ENCODE measurements at places on chromosomes 6 and 20. TPM values are rescaled to one million over a fixed set of nuclear protein-coding genes. Genes with fewer than 3 reads are reported as not detected.

OXT gene
- total RNA-seq: not detected

HDGFL1 gene
- total RNA-seq: not detected

LY6G5B gene
- 2.0 TPM for total RNA-seq

DNA sequence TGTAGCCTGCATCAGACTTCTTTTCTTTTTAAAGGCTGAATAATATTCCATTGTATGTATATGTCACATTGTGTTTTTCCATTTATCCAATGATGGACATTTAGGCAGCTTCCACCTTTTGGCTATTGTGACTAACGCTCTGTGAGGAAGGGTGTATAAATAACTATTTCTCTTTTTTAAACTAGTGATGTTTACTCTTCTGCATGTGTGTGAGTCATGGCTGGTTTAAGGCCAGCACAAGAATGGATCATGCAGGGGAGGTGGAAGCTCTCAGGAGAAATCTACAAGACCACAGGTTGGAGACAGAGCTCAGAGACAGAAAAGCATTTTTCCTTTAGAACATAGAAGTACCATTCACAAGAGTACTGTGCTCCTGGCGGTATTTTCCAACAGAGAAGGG is 307.2 kb downstream of the SOX4 start:
- H3K4me1 ChIP-seq: no peaks in the 10 kb centered on the region
- no peak overlapping the region for H3K27ac ChIP-seq
- H3K4me3 ChIP-seq: no peak overlapping the region
- no peaks in the 10 kb centered on the region for H3K27me3 ChIP-seq
- H3K36me3 ChIP-seq: no peaks in the 10 kb centered on the region
- peak; percentile 53 for DNase-seq

DNA sequence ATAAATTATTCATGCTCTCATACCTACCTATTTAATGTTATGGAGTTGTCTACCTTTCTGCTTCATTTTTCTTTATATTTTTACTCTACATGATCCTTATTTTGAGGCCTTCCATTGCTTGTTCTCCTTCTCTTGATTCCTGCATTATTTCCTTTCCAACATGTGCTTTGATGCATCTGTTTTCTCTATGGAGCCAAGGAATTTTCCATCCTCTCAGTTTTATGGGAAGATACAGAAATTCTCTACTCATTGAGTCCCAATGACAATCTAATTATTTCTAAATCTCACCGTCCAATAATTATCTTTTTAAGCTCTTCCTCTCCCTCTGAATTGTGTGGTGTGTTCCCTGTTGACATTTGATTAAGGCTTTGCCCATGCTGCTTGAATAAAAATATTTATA is 136.0 kb downstream of the PACRG start:
- no peak for DNase-seq
- no peaks in the 10 kb centered on the region for H3K27me3 ChIP-seq
- H3K4me3 ChIP-seq: no peak overlapping the region

GRCh38 chr6:117483004-117483644 is 650 bp downstream of the DCBLD1 start:
- H3K27me3 ChIP-seq: no peaks in the 10 kb centered on the region
- no peak for DNase-seq
- peaks cover 3% of the 10 kb centered on the region for H3K4me1 ChIP-seq
- no peaks in the 10 kb centered on the region for H3K36me3 ChIP-seq
- H3K4me3 ChIP-seq: peak overlapping the region; percentile 79
- H3K27ac ChIP-seq: peak overlapping the region; percentile 77

- H3K27me3 ChIP-seq: no peaks in the 10 kb centered on the region
- no peak overlapping the region for H3K27ac ChIP-seq
- H3K4me1 ChIP-seq: no peaks in the 10 kb centered on the region
- no peak overlapping the region for H3K4me3 ChIP-seq
- DNase-seq: no peak
These were observed 159.5 kb upstream of the SYNCRIP start for GRCh38 chr6:85802162-85802561.

DNA sequence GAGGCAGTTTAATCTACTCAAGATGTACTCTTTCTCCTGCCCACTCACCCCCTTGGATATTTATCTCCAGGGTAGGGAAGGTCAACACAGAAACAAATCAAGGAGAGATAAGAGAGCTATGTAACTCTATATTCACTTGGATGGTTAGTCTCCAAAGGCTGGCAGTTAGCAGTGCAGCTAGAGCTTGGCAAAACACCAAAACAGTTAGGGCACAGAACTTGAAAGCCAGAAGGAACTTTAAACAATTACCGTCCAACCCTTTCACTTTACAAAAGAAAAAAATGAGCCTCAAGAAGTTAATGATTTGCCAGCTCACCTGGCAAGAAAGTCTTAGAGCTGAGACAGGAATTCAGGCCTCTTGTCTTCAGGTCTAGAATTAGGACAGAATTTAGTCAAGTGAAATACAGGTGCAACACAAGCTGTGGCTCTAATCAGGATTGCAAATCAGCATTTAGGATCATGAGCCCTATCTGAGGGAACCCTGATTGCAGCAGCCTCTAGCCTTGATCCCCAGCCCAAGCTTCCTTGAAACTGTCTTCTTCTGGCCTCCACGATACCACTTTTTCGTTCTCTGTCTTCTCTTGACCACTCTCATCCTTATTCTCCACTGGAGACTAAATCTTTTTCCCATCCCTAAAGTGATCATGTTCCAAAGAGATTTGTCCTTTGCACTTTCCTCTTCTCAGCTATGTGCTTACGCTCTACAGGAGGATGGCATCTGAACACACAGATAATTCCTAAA is 14.9 kb downstream of the NEDD9 start:
- H3K27ac ChIP-seq: no peak overlapping the region
- no peaks in the 10 kb centered on the region for H3K27me3 ChIP-seq
- H3K4me3 ChIP-seq: no peak overlapping the region

- H3K4me1 ChIP-seq: no peaks in the 10 kb centered on the region
- H3K4me3 ChIP-seq: no peak overlapping the region
- no peaks in the 10 kb centered on the region for H3K27me3 ChIP-seq
- no peak for DNase-seq
- no peak overlapping the region for H3K27ac ChIP-seq
These were observed 26.2 kb upstream of the EEF1A1 start for GRCh38 chr6:73547036-73547435.

GRCh38 chr6:48290595-48290994 is 179.6 kb upstream of the PTCHD4 start:
- H3K36me3 ChIP-seq: no peaks in the 10 kb centered on the region
- no peak overlapping the region for H3K27ac ChIP-seq
- no peaks in the 10 kb centered on the region for H3K4me1 ChIP-seq
- no peak for DNase-seq
- no peak overlapping the region for H3K4me3 ChIP-seq
- no peaks in the 10 kb centered on the region for H3K27me3 ChIP-seq
